ENCODE measurements at places on chromosomes 2 and 18.

GRCh38 chr18:77876319-77876865, 626.7 kb downstream of the GALR1 start:
- DNase-seq: no peak

DNA sequence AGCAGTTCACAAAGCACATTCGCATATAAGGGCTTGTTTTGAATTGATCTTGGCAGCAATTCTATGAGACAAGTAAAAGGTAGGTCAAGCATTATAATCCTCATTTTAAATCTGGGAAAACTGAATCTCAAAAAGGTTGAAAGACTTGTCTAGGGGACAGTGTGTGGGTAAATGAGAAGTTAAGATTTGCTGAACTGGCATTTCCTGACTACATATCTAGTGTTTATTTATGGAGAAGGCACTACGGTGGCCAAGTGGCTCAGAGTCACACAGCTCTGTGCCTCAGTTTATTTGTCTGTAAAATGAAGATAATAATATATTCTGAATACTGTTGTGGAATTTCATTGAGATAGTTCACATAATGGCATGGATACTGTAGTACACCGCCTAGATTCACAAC, 16.3 kb upstream of the IL1RN start:
- DNase-seq: no peak

DNA sequence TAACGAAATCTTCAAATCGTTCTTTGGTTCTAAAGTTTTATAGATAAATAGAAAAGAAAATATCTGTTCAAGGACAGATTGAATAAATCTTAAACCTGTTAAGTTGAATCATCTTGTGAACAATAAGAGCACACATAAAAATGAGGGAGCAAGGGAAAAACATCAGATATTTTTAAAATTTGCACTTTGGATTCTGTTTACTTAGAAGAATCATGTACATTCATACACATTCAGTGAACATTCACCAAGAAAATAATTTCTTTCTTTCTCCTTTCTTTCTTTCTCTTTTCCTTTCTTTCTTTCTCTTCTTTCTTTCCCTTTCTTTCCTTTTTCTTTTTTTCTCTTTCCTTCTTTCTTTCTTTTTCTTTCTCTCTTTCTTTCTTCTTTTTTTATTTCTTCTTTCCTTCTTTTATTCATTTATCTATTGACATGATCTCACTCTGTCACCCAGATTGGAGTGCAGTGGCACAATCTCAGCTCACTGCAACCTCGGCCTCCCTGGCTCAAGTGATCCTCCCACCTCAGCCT, 164.9 kb downstream of the PDE1A start:
- DNase-seq: no peak

DNA sequence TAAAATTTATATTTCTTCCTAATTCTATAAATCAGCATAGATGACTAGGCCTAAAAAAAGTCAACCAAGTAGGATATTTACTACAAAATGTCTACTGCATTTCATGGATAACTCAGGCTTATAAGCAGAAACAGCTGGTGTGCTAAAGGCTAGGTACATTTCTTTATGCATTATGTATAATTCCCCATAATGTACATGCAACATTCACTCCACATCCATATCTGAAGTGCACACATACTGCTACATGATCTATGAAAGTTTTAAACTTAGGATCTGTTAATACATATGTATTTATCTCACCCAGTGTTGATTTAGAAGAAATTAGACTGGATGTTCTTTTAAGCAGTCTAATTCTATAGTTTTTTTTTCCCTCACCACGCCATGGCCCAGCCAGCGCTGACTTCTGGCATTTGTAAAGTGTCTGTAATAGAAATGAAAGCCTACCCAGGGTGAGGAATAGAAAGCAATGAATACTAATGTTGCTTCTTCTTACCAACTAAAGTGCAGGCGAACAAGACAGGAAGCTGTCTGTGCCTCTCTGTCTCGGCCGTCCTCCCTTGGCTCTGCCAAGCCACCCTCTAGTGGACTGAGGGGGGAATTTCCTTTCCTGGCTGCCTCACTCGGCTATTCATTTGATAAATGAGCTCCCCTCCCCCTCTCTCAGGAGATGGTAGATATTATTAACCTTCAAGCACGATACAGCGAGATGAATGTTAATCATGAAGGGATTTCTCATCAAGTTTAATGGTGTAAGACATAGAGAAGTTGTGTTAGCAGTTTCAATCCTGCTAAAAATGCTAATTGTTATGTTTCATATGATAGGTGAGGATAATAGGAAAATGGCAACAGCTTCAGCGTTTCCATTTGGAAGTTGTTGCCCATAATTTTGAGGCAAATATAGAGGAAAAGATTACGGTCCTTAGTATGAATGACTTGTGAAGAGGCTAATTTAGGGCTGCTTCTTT, 384.5 kb downstream of the MTX2 start:
- DNase-seq: peak; percentile 64

- DNase-seq: no peak
These were observed 91.9 kb upstream of the IL1R2 start for GRCh38 chr2:101899871-101900270.

- no peak for DNase-seq
These were observed 360.2 kb downstream of the ALK start for GRCh38 chr2:29561181-29561580.

DNA sequence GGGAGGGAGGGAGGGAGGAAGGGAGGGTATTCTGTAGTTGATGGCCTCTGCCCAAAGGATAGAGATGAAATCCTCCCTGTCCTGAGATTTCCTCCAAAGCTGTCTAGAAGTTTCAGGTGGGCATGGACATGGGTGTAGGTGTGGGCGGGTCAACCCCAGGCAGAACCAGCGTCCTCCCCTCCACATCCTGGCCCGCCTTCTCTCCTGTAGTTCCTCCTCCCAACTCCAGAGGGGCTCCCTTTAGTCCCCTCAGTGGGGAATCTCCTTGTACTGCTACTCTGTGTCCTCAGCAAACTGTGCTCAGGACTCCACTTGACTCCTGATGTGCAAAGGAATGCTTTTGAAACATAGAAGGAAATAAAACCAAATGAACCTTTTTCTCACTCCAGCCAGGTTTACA, 88.1 kb downstream of the MRPS9 start:
- no peak for DNase-seq
